Activated naive CD8-positive, alpha-beta T cell treated with anti-CD3 and anti-CD28 coated beads, Interleukin-2, amount 10 ng/mL, durations not matched to agents 7 days and 5 days (primary cell): ENCODE measurements at places on chromosomes 16 and 17. TPM values are rescaled to one million over a fixed set of nuclear protein-coding genes. Genes with fewer than 3 reads are reported as not detected.

TP53TG3 gene
- not detected for total RNA-seq

CCL17 gene
- not detected for total RNA-seq

DNA sequence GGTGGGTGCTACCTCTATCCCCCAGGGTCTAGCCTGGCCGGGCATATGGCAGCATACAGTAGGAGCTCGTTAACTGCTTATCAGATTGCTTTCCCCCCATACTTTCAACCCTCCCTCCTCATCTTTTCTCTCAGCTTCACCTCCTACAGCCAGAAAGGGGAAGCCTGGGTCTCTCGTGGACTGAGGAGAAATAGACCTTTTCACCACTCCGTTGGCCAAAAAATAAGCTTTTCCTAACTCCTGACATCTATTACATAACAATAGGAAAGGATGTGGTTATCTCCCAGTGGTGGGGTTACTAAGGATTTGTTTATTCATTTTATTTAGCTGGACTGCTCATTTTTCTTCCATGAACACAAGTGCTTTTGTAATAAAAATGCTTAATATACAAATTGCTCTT, 9.0 kb upstream of the CXCL16 start:
- H3K27ac ChIP-seq, result no peak overlapping the region
- DNase-seq, result no peak
- H3K27me3 ChIP-seq, result peaks cover 29% of the 10 kb centered on the region
- H3K4me1 ChIP-seq, result peaks cover 16% of the 10 kb centered on the region

CEP295NL gene
- not detected for total RNA-seq

DNA sequence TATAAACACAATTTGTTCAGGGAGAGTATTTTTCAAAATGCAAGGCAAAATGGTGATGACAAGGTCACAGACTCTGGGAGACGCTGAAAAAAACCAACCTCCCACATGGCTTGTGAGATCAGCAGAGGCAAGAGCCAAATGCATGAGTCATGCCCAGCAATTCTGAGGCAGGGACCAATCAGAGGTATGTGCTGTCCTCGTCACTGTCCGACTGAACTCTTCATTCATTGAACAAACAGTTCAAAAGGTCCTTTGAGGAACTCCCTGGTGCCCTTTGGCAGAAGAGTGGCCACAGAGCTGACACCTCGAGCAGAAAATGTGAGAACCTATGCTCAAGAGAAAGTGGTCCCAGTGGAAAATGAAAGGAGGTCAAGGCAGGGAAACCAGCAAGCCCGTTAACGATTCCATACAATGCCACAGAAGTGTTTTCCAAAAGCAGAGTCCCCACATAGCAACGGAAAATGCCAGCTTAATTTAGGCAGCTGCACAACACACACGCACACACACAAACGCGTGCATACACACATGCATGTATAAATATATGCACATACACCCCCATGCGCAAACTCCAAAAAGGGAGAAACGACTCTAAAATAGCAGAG, 50.9 kb downstream of the CDH11 start:
- H3K4me3 ChIP-seq, result no peak overlapping the region
- no peaks in the 10 kb centered on the region for H3K27me3 ChIP-seq
- no peaks in the 10 kb centered on the region for H3K36me3 ChIP-seq
- no peak for DNase-seq
- H3K27ac ChIP-seq, result no peak overlapping the region

ASIC2 gene
- total RNA-seq, result not detected

DNA sequence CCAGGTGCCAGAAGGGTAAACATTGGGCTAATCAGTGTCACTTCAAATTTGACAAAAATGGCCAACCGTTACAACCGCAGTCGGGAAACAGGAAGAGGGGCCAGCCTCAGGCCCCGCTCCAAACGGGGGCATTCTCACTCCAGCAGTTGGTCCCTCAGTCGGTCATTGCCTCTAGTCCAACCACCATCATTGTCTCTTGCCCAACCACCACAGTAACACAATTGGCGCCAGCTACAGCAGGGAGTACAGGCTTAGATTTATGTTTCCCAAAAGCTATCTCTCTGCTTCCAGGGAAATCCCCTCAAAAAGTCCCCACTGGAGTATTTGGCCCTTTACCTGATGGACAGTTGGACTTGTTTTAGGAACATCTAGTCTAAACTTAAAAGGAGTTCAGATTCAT, 20.3 kb downstream of the ALOX15B start:
- no peak overlapping the region for H3K4me3 ChIP-seq
- H3K27me3 ChIP-seq, result peaks cover 65% of the 10 kb centered on the region
- no peak overlapping the region for H3K27ac ChIP-seq
- no peaks in the 10 kb centered on the region for H3K36me3 ChIP-seq
- no peak for DNase-seq
- H3K4me1 ChIP-seq, result peaks cover 22% of the 10 kb centered on the region

DNA sequence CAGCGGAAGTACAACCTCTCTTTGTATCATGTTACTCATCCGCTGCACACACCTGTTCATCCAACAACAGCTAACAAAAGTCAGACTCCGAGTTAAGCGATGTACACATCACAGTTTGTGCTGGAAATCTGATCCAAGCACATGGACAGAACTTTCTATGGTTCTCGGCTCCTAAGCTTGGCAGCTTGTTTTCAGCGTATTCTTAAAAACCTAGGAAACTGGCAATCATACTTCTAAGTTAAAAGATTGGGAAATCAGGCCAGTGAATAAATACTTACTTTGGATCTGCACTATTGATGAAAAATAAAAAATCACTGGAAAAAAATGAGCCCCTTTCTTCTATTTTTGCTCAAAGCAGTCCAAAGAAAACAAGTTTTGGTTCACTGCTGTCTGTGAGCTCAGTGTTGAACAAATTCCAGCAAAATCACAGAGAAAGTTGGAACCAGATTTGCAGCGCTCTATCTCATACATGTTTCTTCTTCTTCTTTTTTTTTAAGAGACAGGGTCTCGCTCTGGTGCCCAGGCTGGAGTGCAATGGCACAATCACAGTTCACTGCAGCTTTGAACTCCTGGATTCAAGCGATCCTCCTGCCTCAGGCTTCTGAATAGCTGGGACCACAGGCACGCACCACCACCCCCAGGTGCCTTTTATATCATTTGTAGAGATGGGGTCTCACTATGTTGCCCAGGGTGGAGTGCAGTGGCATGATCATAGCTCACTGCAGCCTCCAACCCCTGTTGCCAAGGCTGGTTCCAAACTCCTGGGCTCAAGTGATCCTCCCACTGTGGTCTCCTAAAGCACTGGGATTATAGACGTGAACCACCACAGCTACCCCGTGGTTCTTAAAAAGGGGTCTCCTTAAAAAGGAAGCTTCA, 71.6 kb upstream of the CREBBP start:
- H3K27me3 ChIP-seq, result peaks cover 37% of the 10 kb centered on the region
- peaks cover 6% of the 10 kb centered on the region for H3K4me1 ChIP-seq
- no peak overlapping the region for H3K4me3 ChIP-seq
- H3K36me3 ChIP-seq, result no peaks in the 10 kb centered on the region
- no peak overlapping the region for H3K27ac ChIP-seq

ABAT gene
- total RNA-seq, result 6.0 TPM

DNA sequence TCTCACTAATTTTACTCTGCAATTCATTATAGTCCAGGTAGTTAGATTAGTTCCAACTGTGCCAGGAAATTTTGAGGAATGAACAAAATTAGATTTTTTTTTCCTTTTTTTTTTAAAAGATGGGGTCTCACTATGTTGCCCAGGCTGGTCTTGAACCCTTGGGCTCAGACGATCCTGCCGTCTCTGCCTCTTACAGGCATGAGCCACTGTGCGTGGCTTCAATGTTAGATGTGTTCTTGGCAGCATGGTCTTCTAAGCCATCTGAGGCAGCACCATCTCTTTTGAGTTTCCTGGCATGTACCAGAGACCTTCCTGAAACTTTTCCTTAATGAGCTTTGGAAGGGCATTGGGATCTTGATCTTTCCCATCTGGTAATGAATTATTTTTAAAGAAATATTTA, 2.6 kb upstream of the AHSP start:
- H3K27ac ChIP-seq, result no peak overlapping the region
- peaks cover 22% of the 10 kb centered on the region for H3K27me3 ChIP-seq
- H3K4me1 ChIP-seq, result peaks cover 5% of the 10 kb centered on the region
- no peak overlapping the region for H3K4me3 ChIP-seq
- DNase-seq, result no peak

HS3ST3B1 gene
- 10.0 TPM for total RNA-seq

GRCh38 chr17:40399185-40399584, 18.5 kb downstream of the TOP2A start:
- H3K27me3 ChIP-seq, result no peaks in the 10 kb centered on the region
- H3K4me3 ChIP-seq, result no peak overlapping the region
- peaks cover 14% of the 10 kb centered on the region for H3K4me1 ChIP-seq

- H3K27me3 ChIP-seq, result no peaks in the 10 kb centered on the region
- no peak overlapping the region for H3K4me3 ChIP-seq
Observed at GRCh38 chr17:47611372-47612350, 38.1 kb upstream of the KPNB1 start.
